ENCODE measurements at places on chromosomes 5 and 9. TPM values are rescaled to one million over a fixed set of nuclear protein-coding genes. Genes with fewer than 3 reads are reported as not detected.

GRCh38 chr5:3510642-3511417, 84.8 kb upstream of the IRX1 start:
- DNase-seq, result no peak

DNA sequence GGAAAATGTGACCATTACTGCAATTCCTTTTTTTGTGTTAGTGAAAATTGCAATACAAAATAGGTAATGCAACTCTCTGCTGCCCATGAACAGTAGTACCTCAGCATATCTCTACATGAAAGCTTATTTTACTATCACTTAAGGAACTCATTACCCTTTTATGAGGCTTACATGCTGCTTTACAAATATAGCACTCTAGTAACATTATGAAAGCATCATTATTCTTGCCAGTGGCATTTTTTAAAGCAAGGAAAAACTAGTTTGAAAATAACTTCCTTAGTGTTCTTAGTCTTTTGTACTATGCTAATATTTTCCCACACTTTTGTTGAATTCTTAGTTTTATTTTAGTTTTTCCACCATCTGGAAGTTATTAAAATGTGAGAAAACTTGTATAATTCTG, 797.3 kb upstream of the ARRDC3 start:
- DNase-seq, result no peak

GRCh38 chr9:26301659-26302058, 590.9 kb downstream of the CAAP1 start:
- DNase-seq, result no peak

- DNase-seq, result no peak
These were observed 349.2 kb downstream of the GADD45G start for GRCh38 chr9:89953824-89954615.

The FCN2 gene
- not detected for total RNA-seq

All from colonic mucosa (tissue), 4 donors.